ENCODE measurements at places on chromosomes 7 and 10.
A peak's percentile ranks its signal among the peaks of the same experiment; 100 is the strongest.

DNA sequence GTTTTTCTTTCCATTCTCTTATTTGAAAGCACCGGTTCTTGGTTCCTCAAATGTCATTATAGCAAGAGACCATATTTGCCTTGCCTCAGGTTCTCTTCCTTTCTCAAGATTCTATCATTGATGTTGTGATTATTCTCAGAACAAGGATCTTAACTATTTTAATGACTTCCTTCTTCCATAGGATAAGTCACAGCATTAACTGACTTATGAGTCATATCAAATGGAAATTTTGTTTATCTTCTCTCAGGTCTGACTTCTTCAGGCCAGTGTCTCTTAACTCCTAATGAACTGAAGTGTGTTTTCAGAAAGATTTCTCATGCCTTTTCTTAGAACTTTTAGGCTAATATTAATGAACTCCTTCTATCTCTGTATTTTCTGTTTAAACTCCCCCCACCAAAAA, 794.6 kb upstream of the LRRN3 start:
- no peak for DNase-seq

GRCh38 chr10:93160140-93160539, 86.4 kb downstream of the CYP26A1 start:
- no peak for DNase-seq

GRCh38 chr7:105805447-105806019, 70.9 kb downstream of the ATXN7L1 start:
- DNase-seq, result no peak

- no peak for DNase-seq
These were observed 123.6 kb downstream of the BTAF1 start for GRCh38 chr10:92047215-92047614.

DNA sequence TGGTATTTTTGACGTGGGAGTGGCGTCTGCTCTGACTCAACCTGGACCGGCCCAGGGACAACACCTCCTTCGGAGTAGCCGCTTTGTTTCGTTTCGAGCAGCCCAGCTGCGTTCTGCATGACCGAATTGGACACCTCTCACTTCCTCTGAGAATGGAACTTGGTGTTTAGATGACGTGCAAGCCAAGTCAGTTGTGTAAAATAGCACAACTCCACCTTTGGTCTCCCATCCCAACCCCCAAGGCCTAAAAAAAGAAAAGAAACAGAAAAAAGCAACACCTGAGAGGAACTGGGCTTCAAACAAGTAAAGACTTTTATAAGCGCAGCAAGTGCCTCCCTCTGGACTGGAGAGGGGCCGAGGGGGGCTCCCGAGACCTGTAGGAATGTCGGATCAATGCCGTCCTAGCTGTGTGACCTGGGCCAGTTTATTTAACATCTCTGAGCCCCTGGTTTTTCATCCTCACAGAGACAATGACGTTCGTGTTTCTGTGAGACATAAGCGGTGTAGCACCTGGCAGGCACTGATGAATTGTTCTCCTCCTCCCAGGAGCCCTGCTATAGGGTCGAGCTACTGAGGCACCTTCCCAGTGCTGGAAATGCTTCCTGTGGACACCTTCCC, 52.0 kb upstream of the SMNDC1 start:
- no peak for DNase-seq

DNA sequence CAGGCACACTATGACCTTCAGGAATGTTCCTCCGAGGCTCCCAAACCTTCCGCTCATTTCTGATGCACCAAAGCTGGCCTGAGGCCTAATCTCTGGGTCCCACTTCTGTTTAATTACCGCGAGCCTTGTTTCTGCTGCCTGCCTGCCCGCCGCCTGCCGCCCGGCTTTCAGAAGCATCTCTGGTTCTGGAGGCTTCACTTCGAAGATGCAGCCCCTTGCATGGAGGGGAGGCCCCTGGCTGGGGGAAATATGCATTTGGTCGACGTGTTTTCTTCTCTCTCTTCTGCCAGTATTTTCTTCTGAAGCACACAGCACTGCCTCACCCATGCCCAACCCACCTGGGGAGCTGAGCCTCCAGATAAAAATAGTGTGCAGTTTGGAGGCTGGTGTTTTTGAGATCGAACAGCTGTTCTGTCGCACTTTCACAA, 166.9 kb downstream of the PAXIP1 start:
- no peak for DNase-seq

- no peak for DNase-seq
These were observed 82.6 kb downstream of the ATE1 start for GRCh38 chr10:121845044-121845784.

GRCh38 chr10:4532467-4532866, 293.5 kb upstream of the AKR1E2 start:
- DNase-seq, result peak; percentile 82

DNA sequence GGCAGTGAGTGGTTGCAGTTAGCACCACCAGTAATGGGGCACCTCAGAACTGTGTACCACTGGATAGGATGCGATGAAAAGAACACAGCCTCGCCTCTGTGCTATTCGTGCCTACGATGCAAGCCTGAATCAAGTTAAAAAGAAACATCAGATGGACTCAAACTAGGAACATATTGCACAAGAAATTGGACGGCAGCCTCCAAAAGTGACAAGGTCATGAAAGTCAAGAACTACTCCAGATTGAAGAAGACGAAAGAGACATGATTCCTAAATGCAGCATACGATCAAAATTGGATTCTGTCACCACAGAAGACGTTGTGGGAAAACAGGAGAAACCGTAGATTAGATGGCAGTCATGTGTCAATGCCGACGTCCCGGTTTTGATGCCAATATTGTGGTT, 648.1 kb upstream of the FOXK1 start:
- no peak for DNase-seq

- no peak for DNase-seq
These were observed 29.2 kb downstream of the ELMO1 start for GRCh38 chr7:37419496-37419895.

- no peak for DNase-seq
These were observed 459.3 kb downstream of the HTR7 start for GRCh38 chr10:90398566-90398965.

GRCh38 chr7:117110480-117111315, 157.4 kb downstream of the ST7 start:
- DNase-seq, result no peak

- DNase-seq, result no peak
These were observed 53.8 kb downstream of the SMURF1 start for GRCh38 chr7:99089914-99090629.

DNA sequence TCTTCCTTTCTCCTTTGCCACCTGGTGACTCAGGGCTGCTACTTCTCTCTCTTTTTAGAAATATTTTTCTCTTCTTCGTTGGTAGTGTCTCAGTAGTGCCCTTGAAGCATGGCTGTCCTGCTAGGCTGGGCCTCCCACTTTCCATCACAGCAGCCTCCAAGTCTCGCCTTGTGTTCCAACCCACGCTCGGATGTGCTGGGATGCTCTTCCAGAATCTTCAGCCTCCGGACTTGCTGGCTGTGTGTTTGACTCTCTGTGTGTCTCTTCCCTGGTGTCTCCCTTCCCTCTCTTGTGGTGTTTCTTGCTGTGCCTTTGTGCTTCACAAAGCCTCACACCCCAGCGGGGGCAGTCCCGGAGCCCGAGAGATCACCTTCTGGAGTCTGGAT, 100.5 kb downstream of the INPP5A start:
- no peak for DNase-seq

- DNase-seq, result no peak
These were observed 31.8 kb downstream of the TES start for GRCh38 chr7:116242178-116242577.

GRCh38 chr10:112896722-112897121, 53.3 kb upstream of the TCF7L2 start:
- no peak for DNase-seq

DNA sequence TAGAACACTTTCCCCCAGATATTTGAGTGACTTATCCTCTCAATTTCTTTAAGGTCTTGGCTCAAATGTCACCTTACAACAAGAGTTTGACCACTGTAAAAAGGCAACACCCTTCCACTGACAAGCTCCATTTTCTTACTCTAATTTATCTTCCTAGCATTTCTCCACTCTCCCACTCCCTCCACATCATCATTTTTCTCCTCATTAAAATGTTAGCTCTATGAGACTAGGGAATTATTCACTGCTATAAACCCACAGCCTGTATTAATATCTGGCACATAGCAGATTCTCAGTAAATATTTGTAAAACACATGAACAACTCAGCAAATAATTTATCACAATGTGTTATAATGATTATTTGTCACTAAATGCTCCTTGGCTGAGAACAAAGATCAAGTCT, 161.0 kb downstream of the DOCK4 start:
- no peak for DNase-seq
